HCEC 1CT (cell line): ENCODE measurements at places on chromosomes 2 and 18.
A peak's percentile ranks its signal among the peaks of the same experiment; 100 is the strongest.

- DNase-seq: no peak
Observed at GRCh38 chr2:105127289-105127915, 89.5 kb downstream of the MRPS9 start.

GRCh38 chr2:61978522-61978921 lies 73.0 kb downstream of the COMMD1 start:
- DNase-seq: peak; percentile 19

GRCh38 chr2:128490321-128490720 lies 171.7 kb upstream of the HS6ST1 start:
- no peak for DNase-seq

DNA sequence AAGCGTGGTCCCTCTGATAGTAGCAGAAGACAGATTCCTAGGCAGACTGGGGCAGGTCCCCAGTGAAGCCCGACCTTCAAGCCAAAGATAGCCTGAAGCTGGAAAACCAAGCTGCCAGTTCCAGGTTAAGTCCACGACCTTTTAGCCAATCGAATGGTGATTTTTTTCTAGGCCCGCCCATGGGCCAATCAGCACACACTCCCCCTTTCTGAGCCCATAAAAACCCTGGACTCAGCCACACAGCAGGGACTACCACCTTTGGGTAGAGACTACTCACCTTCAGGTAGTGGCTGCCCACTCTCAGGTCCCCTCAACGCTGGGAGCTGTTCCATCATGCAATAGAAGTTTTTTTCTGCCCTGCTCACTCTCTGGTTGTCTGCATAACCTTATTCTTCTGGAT lies 14.5 kb upstream of the ADI1 start:
- DNase-seq: no peak
